ENCODE measurements at places on chromosomes 2 and 18. TPM values are rescaled to one million over a fixed set of nuclear protein-coding genes. Genes with fewer than 3 reads are reported as not detected.

TEX44 gene
- not detected for total RNA-seq

CD207 gene
- total RNA-seq = not detected

TSPYL6 gene
- total RNA-seq = not detected

RGPD3 gene
- total RNA-seq = under 0.01 TPM

PLEKHH2 gene
- 4.4 TPM for total RNA-seq

TNFAIP6 gene
- total RNA-seq = 37.2 TPM

LYPD6B gene
- total RNA-seq = 0.32 TPM

CD226 gene
- 0.34 TPM for total RNA-seq

SERPINB11 gene
- total RNA-seq = not detected

LBX2 gene
- 3.8 TPM for total RNA-seq

FER1L5 gene
- 1.4 TPM for total RNA-seq

APCDD1 gene
- not detected for total RNA-seq

TXNDC9 gene
- total RNA-seq = 35.3 TPM

KIAA2012 gene
- total RNA-seq = not detected

ANKRD29 gene
- total RNA-seq = 5.9 TPM

PAIP2B gene
- total RNA-seq = 0.63 TPM

MC2R gene
- not detected for total RNA-seq

CYS1 gene
- total RNA-seq = 5.0 TPM

FBXO48 gene
- 0.32 TPM for total RNA-seq

REEP1 gene
- total RNA-seq = not detected

PLEKHB2 gene
- total RNA-seq = 52.9 TPM

GKN1 gene
- not detected for total RNA-seq

EVX2 gene
- total RNA-seq = not detected

ZNF396 gene
- total RNA-seq = 1.4 TPM

PRKAG3 gene
- total RNA-seq = not detected

CCDC150 gene
- total RNA-seq = 5.2 TPM

TDRD15 gene
- not detected for total RNA-seq

C1QL2 gene
- not detected for total RNA-seq

OR6B2 gene
- total RNA-seq = not detected

EXOC6B gene
- 21.6 TPM for total RNA-seq

ACKR3 gene
- 3.2 TPM for total RNA-seq

CDK15 gene
- 5.8 TPM for total RNA-seq

ANO7 gene
- 0.63 TPM for total RNA-seq

NEMP2 gene
- 4.4 TPM for total RNA-seq

TUBA3E gene
- total RNA-seq = not detected

RTTN gene
- 7.4 TPM for total RNA-seq

SDC1 gene
- total RNA-seq = 8.0 TPM

MAP3K19 gene
- total RNA-seq = not detected

RIT2 gene
- total RNA-seq = not detected

PLB1 gene
- total RNA-seq = 2.5 TPM

FMNL2 gene
- total RNA-seq = 31.8 TPM

GPR75 gene
- 0.52 TPM for total RNA-seq

C2orf66 gene
- total RNA-seq = under 0.01 TPM

TMEM247 gene
- total RNA-seq = not detected

UGT1A3 gene
- not detected for total RNA-seq

SKOR2 gene
- not detected for total RNA-seq

CHN1 gene
- total RNA-seq = 19.1 TPM
